ENCODE measurements at places on chromosomes 1 and 21. TPM values are rescaled to one million over a fixed set of nuclear protein-coding genes. Genes with fewer than 3 reads are reported as not detected.

Gene PIK3C2B
- 52.1 TPM for total RNA-seq

GRCh38 chr1:84367219-84367618 is 31.1 kb upstream of the DNASE2B start:
- DNase-seq, result no peak

GRCh38 chr1:100512803-100513352 is 25.1 kb upstream of the GPR88 start:
- no peak for DNase-seq

GRCh38 chr1:235504122-235504493 is at the start of gene B3GALNT2:
B3GALNT2 (minus strand) TSS chr1:235504452; CDS start chr1:235504252, 200 bp downstream.
- DNase-seq, result no peak

GRCh38 chr1:150365941-150366340 is 2.0 kb downstream of the RPRD2 start:
- DNase-seq, result no peak

Gene STIL
- total RNA-seq, result 3.9 TPM

Gene ARTN
- total RNA-seq, result 17.4 TPM

Gene TRAF5
- 14.0 TPM for total RNA-seq

GRCh38 chr1:186165303-186165702 is 209.8 kb downstream of the TPR start:
- DNase-seq, result no peak

DNA sequence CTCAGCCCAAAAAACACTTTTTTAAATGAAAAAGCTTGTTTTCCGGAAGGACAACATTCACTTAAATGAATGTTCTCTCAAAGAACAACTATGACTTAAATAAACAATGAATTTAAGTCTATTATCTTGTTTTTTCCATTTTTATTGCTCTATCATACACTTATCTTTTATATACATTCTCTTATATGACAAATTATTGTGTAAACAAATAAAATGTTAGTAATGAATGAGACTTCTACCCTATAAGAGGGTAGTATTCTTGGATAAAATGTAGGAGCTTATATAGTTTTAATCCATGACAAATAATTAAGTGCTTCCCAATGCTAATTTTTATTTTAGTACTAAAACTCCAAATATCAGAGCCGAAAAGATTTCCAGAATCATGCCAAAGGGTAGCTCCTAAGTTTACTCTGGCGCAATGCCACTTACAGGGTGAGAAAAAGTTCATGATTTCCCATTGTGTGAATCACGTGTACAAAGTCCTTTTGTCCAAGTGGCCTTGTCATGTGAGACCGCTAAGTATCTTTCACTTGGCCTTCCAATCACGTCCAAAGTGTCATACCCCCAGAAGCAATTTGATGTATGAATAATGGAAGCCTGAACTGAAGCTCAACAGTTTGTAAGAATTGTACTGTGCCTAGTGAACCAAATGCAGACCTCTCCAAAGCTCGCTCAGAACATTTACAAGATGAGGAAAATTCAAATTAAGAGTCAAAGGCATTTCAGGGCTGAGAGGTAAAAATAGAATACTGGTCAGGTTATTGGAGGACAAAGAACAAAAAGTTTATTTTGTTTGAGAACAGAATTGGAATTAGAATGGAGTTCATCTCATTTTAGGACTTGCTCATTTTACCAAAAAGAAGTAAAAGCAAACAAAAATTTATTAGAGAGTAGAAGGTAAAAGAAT is 56.6 kb upstream of the C1orf21 start:
- DNase-seq, result no peak

Gene NES
- 16.0 TPM for total RNA-seq

Gene MFN2
- 61.6 TPM for total RNA-seq

- DNase-seq, result no peak
Measured at GRCh38 chr1:66761221-66761620, 9.0 kb downstream of the DYNLT5 start.

Gene E2F2
- 2.9 TPM for total RNA-seq

DNA sequence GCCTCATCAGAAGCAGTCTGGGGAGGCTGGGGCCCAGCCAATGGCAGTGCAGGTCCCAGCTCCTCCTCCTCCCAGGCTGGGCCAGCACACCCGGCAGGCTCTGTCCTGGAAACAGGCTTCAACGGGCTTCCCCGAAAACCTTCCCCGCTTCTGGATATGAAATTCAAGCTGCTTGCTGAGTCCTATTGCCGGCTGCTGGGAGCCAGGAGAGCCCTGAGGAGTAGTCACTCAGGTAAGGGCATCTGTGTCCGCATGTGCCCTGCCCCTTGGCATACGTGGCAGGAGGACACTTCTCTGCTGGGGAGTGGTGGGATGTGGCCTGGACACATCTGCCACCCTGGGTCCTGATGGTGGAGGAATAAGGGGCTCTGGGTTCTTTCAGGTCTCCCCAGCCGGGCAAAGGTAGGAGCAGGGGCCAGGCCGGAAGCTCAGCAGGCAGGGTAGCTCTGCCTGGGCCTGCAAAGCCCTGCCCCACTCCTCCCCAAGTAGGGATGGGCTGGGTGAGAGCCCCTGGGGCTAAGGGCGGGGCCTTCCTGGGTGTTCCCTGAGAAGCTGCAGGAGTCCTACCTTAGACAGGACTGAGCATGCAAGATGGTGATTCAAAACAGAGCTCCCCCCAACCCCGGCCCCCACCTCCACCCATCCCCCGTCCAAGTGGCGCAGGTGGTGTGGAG is at the start of gene GJB5:
Gene GJB5, plus strand, starts transcription at position 84 of the 674 bp plus-strand sequence. CDS start 2,284 bp downstream, outside the sequence.
- DNase-seq, result no peak

Gene RHOU
- total RNA-seq, result 10.8 TPM

DNA sequence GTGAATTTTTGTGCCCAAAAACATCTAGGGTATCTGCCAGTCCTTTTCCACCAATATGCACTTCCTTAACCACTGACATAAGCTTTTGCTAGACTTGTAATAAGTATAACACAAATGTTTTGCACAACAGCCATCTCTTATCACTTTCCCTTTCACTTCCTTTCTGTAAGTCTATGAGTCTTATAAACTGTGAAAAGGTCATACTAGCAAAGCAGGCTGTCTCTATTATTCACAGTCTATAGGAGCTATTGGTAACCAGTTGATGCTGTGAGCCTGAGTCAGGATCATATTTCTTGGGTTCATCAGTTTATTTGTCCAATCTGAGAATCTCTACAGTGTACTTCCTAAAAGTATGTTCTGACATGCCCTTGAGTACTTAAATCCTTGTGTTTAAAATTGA is 172.6 kb downstream of the CHRM3 start:
- no peak for DNase-seq

GRCh38 chr1:172180501-172181285 is 239.8 kb upstream of the C1orf105 start:
- DNase-seq, result no peak

Gene CCDC185
- not detected for total RNA-seq

GRCh38 chr21:37253991-37254390 is 13.1 kb downstream of the VPS26C start:
- DNase-seq, result peak; percentile 70

Gene NBL1
- total RNA-seq, result 148 TPM

Gene ARHGAP30
- total RNA-seq, result 14.5 TPM

Gene ERG
- total RNA-seq, result 20.9 TPM

Gene OR14K1
- total RNA-seq, result 1.5 TPM

DNA sequence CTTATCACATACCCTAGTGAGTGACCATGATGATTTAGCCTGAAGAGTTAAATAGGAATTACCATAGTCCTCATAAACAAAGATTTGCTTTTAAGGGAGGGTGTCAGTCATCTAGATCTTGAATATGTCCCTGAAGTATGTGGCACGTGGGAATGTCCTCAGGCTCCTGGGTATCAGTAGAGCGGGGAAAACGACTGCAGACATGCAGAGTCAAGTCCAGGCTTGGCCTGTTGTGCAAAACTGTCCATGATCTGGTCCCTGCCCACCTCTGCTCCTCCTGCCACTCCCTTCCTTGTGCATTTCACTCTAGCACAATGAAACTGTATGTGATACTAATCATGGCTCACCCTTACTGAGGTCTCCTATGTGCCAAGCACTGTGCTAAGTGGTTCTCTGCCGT is 12.9 kb downstream of the MOV10 start:
- no peak for DNase-seq

DNA sequence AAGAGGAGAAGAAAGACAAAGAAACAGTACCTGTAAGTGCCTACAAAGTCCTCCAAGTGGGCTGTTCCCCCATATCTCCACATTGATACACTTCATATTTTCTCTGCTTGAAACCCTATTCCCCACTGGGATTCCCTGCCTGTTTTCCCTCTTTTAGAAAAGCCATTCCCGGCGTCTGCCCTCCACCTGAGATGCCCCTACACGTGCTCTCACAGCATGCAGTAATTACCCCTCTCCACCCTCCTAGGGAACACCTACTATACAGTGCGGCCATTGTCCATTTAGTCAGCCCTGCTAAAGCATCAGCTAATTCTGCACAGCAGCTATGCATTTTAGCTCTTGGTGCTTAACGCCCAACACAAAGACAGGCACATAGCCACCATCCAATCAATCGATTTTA is 135.7 kb upstream of the TIAM1 start:
- DNase-seq, result no peak

GRCh38 chr1:172425339-172425738 is 4.9 kb downstream of the C1orf105 start:
- no peak for DNase-seq

DNA sequence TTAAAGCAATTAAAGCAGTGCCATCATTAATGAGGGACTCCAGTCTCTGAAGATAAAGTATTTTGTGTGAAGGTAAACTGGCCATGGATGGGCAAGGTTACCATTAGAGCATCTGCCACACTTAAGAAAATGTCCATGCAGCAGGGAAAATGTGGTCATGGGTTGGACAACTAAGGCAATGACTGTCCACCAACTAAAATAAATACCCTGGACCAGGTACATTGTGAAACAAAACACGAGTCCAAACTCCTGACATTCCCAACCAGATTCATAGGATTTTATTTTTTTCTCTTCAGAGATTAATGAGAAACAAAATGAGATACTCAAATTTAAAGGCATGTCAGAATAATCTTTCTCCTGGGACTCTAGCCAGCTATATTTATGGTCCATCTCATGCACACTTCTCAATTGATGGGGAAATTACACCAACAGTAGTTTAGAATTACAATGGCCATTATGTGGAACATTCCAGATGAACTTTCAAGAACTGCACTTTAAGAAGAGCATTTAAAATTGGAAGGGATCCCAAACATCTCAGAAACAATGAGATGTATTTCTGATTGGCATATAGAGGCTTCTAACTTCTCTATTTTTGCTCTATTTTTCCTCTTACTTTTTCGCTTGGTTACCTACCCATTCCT is 8.1 kb downstream of the GBP7 start:
- DNase-seq, result no peak

Gene DNALI1
- 4.7 TPM for total RNA-seq
